ENCODE measurements at places on chromosomes 5 and 9.
A peak's percentile ranks its signal among the peaks of the same experiment; 100 is the strongest.

GRCh38 chr5:58582019-58582802 lies 664 bp upstream of the RAB3C start:
- peak; percentile 95 for DNase-seq

DNA sequence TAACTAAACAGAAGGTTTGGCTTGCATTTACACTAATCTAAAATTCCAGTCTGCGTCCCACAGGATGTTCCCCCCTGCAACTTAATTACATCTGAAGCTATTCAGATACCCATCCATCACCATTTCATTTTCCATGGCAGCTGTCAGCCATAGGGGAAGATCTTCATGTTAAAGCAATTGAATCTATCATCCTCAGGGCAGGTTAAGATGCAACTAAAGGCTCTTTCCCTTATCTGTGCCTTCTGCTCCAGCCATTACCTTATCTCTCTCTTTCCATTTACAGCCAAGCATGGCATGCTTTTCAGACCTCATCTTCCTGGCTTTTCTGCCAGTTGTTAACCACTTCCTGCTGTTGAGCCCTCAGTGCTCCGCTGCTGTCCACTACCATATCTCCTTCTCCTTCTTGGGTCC lies 15.8 kb upstream of the HACD4 start:
- DNase-seq = no peak

GRCh38 chr9:71121275-71122021 lies at the start of gene TRPM3:
TRPM3 (minus strand) TSS chr9:71121621; CDS start chr9:71121354, 267 bp downstream.
- DNase-seq = no peak

GRCh38 chr9:128216781-128217553 lies 13.8 kb downstream of the DNM1 start:
- DNase-seq = no peak

- no peak for DNase-seq
Measured at GRCh38 chr9:109048822-109049221, 35.5 kb upstream of the CTNNAL1 start.

- peak; percentile 38 for DNase-seq
Measured at GRCh38 chr9:120702075-120702474, 12.2 kb downstream of the MEGF9 start.

DNA sequence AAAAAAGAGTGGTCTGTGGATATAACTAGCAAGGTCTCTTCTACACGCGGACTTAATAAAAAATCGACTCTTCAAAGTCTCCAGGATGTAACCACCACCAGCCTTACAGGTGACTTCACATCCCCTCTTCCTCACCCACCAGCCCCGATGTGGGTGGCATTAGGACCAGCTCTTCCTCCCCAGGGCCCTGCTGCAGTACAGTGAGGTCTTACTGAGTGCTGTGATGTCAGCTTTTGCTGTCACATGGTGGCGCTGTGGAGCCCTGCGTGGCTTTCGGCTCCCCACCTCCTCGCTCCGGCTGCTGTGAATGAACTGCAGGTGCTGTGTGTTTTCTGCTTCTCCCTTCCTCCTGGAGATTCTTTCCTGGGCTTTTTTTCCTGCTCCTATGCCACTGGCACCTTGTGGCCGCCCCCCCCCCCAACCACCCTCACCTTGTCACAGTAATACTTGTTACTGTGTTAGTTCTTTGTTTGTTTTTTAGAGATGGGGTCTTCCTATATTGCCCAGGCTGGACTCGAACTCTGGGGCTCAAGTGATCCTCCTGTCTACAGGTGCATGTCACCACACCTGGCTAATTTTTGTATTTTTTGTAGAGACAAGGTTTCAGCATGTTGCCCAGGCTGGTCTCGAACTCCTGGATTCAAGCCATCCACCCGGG lies 15.8 kb upstream of the RAPGEF1 start:
- peak; percentile 93 for DNase-seq

- peak; percentile 51 for DNase-seq
Measured at GRCh38 chr5:94941122-94941755, 322.8 kb downstream of the SLF1 start.

GRCh38 chr9:33236571-33236970 lies 3.4 kb upstream of the SPINK4 start:
- no peak for DNase-seq

All from NCI-H69 (cell line).